ENCODE measurements at places on chromosomes 4 and X.

DNA sequence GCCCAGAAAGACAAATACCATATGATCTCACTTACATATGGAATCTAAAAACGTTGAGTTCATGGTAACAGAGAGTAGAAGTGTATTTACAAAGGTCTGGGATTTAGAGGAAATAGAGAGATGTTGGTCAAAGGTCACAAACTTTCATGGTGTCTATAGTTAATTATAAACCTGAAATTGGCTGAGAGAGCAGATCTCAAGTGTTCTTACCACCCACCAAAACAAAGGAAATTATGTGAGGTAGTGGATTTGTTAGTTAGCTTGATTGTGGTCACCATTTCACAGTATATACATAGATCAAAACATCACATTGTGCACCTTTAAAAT lies 186.8 kb downstream of the NWD2 start:
- DNase-seq: no peak

GRCh38 chr4:10123227-10124101 lies 6.9 kb upstream of the WDR1 start:
- DNase-seq: peak; percentile 74

DNA sequence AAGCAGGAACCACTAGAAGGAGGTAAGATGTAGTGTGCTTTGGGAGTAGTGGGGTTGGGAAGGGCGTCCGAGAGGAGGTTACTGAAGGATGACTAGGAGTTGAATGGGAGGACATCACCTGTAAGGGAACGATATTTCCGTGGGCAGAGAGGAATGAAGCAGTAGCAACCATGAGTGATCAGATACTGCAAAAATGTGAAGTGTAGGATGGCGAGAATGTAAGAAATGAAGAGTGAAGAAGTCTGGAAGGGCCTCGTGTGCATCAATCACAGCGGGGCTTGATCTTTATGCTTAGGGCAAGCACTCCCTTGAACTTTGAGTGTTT lies 594 bp downstream of the MSMO1 start:
- peak; percentile 6 for DNase-seq

- no peak for DNase-seq
These were observed 31.5 kb downstream of the QDPR start for GRCh38 chr4:17480210-17480927.

- no peak for DNase-seq
These were observed 16.2 kb downstream of the ADAM29 start for GRCh38 chr4:174934360-174934759.

GRCh38 chr4:74054483-74055047 lies 16.1 kb upstream of the CXCL3 start:
- DNase-seq: no peak

DNA sequence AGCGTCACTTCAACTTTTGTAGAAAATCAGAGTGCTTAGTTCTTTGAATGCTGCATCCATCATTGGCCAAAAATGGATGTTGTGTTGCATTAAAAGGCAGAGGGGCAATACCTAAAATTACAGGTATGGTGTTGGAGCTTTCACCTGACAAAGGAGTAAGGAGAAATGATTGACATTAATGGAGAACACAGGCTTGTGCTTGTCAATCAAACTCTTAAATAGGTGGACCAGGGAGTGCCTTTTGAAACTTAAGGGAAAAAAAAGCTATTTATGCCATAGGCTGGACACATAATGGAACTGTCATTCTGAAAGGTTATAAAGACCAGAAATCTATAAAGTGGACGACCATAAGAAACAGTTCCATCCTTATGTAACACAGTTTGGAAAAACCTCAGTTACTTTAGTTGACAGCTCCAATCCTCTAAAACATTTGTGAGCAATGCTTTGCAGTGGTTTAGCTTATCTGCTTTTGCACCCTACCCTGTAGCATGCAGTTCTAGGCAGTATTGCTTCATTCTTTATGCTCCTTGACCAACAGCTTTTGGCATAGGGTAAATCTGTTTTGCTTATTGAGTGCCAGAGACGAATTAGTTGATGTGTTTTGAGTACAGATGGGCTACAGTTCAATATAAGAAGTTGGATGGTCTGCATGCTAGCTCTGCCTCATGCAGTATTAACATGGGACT lies 2.4 kb downstream of the HADH start:
- DNase-seq: no peak

GRCh38 chrX:15418707-15419181 lies 34.5 kb upstream of the VEGFD start:
- DNase-seq: no peak

DNA sequence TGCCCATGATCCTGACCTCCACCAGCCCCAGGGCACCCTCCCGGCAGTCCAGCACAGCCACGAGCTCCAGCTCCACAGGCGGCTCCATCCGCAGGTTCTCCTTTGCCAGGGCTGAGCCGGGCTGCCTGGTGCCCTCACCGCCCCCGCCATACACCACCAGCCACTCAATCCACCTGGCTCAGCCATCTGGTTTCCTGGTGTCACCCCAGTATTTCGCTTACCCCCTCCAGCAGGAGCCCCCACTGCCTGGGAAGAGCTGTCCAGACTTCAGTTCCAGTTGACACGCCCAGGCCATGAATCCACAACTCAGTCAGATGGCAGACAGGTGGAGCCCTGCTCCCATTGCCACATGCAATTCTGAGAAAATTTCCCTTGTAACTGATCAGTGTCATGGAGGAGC lies 3.9 kb downstream of the SHISA3 start:
- DNase-seq: no peak

DNA sequence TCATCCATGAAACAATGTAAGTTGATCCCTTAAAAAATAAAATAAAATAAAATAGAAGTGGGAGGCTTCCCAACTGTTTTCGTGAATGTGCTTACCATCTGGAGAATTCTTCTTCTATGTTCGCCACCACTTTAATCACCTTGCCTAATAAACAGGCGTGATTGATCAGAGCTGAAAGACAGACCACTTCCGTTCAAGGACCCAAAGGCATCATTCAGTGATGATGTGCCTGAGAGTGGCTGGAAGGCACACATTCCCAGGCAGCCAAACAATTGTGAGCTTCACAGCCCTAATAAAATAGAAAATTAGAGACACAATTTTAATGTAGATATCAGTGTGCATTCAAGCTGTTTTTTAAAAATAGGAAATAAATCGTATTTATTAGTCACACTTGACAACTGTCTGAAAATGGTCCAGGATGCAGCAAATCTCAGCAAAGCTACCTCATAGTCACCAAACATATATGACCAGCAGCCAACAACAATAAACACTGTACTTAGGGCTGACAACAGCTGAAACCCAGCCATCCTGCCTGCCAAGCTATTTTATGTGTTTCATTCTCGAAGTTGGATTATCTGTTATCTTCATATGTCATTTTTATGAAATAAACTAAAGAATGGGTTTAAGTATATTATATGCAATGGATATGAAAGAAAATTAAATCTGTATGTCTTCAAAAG lies 163.2 kb upstream of the FAM9B start:
- no peak for DNase-seq

DNA sequence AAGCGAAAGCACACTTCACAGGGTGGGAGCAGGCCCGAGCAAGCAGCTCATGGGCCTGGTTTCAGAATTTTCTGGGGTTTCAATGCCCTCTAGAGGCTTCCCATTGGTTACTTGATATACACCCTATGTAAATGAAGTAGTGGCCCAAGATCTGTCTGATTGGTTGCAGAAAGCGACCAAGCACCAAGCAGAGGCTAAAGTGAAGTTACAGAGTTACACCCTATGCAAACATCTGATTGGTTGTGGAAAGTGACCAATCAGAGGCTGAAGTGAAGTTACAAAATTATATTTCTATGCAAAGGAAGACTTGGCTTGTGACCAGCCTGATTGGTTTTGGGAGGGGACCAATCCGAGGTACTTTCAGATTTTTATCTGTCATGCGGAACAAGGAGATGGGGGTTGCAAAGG lies 8.2 kb downstream of the FHIP1A start:
- DNase-seq: no peak

DNA sequence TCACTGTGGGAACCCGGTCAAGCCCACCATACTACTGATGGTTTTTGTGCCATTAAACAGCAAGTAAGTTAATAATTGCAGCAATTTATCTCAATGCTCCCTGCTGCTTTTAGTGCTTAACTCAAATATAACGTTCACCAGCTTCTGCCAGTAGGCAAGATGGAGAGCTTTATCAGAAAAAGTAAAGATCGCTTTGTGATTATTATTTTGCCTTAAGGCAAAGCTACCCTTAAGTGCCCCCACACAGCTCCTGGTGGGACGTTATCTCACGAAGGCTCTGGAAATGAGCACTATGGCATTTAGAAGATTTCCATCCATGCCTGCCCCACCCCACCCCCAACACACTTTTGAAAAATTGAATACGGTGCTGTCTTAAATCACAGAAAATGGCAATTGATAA lies 59.4 kb downstream of the KDR start:
- no peak for DNase-seq

- DNase-seq: no peak
These were observed 222.2 kb downstream of the DCTD start for GRCh38 chr4:182695009-182695408.

DNA sequence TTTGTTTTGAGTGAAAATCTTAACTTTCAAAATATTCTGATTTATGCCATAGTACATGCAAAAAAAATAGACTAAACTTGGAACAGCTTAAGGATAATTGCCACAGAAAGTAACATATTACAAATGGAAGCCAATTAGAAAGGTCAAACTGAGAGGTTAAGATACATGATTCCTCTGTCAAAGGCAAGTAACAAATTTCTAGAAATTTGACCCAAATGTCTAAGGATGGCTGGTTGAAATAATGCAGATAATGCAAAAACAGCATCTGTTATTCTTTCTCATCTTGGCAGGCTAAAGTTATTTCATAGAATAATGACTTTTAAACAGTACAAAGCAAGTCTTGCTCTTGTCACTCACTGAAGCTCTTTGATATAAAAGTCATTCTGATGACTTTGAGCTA lies 10.5 kb downstream of the FGF5 start:
- no peak for DNase-seq

GRCh38 chr4:151698213-151698612 lies 62.6 kb downstream of the GATB start:
- DNase-seq: no peak

- DNase-seq: peak; percentile 62
These were observed at the start of gene CTPS2 for GRCh38 chrX:16712548-16713155. CTPS2 (minus strand) TSS chrX:16712669; CDS start chrX:16702902, 9,767 bp downstream.

DNA sequence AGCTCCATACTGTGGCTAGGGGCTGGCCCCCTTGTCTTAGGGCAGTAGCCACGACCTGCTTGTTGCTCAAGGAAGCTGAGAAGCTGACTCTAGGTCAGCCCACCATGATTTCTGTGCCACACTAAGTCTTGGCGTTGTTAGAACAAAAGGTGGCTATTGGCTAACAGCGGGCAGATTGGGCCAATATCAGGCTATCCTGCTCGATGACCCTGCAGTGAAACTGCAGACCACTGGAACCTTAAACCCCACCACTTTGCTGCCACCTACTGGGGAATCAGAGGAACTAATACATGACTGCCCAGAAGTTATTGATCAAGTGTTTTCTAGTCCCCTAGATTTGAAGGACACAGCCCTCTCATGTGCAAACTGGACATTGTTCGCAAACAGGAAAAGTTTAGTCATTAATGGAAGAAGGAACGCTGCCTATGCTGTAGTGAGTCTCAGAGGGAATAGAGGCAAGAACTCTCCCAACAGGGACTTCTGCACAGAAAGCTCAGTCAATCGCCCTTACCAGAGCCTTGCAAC lies 17.0 kb upstream of the PAPSS1 start:
- DNase-seq: peak; percentile 63

DNA sequence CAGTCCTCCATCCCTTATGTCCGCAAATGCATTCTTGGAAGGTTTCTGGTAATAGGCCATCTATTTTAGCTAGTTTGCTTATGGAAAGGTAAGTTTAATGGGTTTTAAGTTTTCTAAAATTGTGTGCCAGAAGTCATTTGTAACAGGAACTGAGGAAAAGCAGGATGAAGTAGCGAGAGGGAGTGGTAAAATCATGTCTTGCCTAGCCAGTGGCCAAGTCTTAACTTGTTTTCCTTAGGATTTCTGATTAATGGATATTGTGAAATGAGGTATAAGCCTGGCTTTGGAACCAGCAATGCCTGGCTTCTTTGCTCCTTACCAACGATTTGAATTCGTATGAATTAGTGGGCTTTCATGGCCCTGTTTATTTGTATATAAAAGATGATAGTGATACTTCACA lies 7.3 kb downstream of the SEC24B start:
- no peak for DNase-seq

- no peak for DNase-seq
These were observed 418.2 kb downstream of the STIM2 start for GRCh38 chr4:27278615-27279375.

DNA sequence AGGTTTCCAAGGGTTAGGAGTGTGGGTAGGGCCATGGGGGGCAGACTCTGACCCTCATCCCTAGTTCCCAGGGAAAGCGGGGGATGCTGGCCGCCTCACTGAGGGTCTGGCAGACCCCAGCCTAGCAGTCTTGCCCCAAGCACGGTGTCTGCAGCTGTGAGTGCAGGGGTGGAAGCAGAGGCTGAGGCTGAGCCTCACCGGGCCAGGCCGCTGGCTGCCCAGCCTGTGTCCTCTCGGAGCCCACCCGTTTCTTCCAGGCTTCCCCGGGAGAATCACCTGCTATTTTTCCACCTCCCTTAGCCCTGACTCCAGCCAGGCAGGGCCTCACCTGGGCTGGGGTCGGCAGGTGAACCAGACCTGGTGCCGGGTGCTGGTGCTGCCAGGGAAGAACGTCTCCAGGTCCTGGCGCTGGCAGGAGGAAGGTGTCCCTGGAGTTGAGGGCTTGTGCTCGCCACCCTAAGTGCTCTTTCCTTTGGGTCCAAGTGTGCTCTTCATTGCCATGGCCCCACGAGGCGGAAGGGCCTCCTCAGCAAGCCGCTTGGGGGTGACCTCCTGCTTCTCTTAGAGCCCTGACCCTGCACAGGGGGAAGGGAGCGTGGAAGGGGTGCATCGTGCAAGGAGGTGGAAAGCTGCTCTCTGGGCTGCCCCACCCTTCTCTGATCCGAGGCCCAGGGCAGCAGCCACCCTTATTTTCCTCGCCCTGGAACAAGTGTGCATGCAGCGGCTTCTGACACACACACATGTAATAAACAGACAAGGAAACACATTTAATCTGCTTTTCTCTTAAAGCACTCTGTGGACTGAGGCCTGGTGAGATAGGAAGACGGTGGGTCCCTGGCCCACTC lies 112.7 kb downstream of the FAM53A start:
- no peak for DNase-seq

GRCh38 chr4:150363721-150364688 lies 217.9 kb upstream of the MAB21L2 start:
- no peak for DNase-seq
